ENCODE measurements at places on chromosomes 2 and 18.

DNA sequence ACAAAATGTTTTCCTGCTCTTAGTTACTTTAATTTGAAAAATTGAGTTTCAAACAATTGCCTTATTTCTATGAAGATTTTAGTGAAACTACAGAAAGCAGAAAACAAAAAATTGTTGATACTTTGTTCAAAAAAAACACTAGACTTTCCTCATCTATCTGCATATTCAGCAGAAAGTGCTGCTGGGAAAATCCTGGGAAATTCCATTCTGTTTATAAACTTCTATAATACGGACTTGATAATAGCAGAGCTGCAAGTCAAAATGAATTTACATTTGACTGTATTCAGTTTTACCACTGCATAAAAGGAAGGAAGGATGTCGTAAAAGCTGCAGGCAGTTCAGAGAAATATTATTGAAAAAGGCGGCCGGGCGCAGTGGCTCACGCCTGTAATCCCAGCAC lies 24.9 kb upstream of the ERICH2 start:
- no peak for DNase-seq

DNA sequence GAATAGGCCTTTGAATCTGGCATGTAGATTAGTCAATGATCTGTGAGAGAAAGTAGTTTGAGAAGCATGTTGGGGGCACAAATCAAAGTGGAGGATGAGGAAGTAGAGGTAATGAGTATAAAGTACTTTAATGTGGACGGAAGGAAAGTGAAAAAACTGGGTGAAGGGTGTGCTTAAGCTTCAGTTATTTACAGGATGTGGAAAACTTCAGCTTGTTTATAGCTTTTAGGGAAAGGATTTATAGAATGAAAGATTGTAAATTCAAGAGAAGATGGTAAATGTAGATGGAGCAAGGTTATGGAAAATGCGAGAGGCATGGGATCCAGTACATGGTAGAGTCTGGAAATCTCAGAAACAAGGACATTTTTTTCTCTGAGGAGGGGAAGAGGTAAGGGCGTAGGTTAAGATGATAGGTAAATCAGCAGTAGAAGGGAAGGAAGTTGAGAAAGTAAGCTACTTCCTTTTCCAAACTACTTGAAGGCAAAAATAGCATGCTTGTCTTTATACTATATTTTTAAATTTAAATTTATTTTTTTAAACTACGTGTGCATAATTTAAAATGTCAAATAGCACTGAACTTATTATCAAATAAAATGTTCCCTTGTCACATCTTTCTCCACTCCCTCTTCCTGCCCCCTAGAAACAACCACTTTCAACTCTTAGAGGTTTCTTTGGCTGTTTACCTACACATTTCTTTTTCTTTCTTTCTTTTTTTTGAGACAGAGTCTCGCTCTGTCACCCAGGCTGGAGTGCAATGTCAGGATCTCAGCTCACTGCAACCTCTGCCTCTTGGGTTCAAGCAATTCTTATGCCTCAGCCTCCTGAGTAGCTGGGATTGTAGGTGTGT lies 8.5 kb downstream of the FAM117B start:
- DNase-seq: peak; percentile 31

DNA sequence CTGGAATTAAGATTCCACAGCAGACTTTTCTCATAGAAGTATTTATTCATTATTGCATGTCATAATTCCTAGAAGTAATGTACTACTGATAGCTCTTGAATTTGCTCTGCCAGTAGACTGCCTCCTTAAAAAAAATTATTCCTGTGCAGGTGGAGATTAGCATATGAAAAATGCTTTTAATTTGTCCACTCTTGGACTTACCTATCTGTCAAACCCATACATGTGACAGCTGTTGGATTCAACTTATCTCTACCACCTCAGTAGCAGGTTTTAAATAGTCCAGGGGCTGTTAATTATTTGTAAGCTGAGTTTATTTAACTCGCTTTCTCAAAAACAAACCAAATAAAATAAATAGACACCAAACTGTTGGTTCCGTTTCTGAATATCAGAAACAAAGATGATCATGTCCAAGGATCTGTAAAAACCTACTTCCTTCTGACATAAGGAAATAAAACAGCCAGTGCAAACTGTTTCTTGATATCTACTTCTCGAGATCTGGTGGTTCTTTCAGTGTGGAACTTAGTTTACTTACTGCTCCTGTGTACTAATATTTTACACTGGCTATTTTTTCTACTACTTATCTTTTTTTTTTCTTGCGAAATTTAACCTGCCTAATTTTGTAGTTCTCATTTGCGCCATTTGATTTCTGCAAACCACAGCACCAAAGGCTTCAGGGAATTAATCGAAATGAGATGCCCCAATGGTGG lies 44.2 kb downstream of the ZEB2 start:
- no peak for DNase-seq

- DNase-seq: no peak
Observed at GRCh38 chr2:88545118-88545517, 82.1 kb downstream of the EIF2AK3 start.

GRCh38 chr2:170142502-170142901 lies 35.4 kb upstream of the MYO3B start:
- DNase-seq: no peak

DNA sequence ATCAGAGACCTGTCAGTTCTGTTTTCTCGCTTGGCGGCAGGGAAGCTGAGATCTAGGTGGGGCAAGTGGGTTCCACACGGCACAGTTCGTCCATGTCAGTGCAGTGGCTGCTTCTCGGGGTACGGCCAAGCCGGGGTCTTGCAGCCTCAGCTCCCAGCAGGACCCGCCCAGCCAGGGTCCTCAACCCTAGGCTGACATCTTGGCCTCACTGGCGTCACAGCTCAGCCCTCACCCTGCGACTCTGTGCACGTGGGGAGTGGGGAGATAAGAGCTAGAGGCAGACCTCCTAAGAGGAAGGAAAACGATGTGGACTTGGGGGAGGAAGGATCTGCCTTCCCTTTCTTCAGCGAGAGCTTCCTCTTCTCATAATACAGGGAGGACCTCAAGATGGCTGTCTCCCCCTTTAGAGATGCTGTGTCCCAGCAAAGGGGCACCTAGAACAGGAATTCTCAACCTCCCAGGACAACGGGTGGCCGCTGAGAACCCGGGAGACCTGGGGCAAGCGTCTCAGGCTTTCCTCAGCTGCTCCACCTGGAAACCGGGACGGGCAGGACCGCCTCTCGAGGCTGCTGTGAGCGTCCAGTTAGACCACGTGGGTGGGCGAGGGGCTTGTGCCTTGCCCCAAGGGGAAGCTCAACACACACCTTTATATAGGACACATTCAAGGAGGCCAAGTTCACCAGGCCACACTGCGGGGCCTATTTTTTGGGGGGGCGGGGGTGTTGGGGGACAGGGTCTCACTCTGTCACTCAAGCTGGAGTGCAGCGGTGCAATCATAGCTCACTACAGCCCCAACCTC lies 23.5 kb upstream of the KLF11 start:
- DNase-seq: no peak

DNA sequence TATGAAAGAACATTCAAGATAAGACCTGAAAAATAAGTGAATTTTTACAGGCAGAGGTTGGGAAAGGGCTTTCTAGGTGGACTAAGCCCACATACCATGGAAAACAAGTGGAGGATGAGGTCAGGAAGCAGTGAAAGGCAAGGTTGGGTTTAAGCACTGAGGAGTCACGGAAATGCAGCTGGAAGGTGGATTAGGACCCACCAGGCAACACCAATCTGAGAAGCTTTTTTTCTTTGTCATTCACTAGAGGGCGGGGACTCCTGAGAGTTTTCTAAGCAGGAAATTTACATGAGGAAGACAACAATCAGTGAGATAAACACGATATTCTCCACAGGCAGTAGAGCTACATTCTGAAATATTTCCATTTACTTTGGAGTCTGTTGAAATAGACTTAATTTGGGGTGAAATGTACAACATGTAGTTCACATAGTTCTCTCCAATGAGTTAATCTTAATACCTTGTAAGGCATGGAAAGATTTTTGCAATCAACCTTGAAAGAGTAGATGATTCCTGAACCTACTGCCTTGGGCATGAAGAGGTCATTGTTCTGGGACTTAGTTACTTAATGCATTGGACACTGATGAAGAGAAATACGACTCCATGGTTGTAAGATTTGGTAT lies 40.7 kb downstream of the VIT start:
- DNase-seq: no peak

DNA sequence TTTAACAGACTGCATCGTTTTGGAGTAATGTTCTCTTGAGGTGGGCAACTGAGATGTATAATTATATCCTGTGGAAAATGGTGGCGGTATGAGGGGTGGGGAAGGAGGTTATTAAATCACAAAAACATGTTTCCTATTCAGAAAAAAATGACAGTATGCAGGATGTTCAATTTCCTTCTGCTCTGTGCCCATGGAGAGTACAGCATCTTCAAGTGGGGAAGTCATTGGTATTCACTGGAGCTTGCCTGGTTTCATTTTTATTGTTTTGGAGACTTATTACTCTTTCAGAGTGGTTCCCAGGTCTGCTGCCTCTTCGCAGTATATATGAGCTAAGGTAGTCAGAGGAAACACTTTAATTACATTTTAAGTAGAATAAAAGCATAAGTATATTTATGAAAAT lies 318.8 kb upstream of the RAB12 start:
- no peak for DNase-seq

GRCh38 chr2:144445196-144445595 lies 74.7 kb downstream of the ZEB2 start:
- DNase-seq: no peak

DNA sequence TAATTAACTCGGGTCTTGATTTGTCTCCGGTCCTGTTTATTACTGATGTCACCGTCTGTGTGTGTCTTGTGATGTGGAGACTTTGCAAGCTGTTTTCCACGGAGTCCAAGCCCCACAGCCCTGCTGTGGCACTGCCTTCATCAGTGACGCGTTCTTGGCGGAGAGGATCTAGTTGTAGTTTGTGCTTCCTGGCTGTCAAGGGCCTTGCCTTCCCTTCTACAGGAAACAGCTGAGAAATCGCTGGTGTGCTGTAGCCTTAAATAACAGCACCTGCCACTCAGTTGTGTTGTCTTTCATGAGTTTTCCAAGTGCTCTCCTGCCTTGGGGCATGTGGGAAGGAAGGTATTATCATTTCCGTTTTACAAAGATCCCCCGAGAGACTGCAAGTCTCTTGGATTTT lies 26.3 kb downstream of the CTIF start:
- no peak for DNase-seq

- no peak for DNase-seq
Observed at GRCh38 chr2:98702858-98703620, 27.9 kb downstream of the MGAT4A start.

GRCh38 chr18:48777744-48778116 lies 173.0 kb downstream of the SMAD7 start:
- DNase-seq: no peak

DNA sequence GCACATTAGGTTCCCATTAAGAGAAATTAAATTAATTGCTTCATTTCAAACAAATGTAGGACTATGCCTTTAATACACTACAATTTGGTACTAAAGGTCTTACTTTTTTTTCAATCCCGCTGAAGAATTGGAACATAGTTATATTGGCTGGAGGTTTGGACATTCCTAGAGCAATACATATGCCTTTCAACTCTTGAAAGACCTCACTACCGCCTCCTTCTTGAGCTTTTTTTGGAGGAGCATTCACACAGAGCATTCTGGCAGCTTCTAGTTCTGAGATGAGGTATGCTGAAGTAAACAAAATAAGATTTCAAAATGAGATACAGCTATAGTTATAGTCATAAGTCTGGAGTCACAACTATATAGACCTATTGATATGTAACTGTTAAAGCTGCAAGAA lies 10.9 kb downstream of the FAM98A start:
- no peak for DNase-seq

GRCh38 chr2:121400201-121400600 lies 115.2 kb upstream of the TFCP2L1 start:
- no peak for DNase-seq

Measured in CD4-positive, alpha-beta T cell treated with Interleukin-15 for 4 hours (primary cell).